Posterior vena cava (tissue), 2 donors: ENCODE measurements at places on chromosomes 3 and 15. TPM values are rescaled to one million over a fixed set of nuclear protein-coding genes. Genes with fewer than 3 reads are reported as not detected.

- DNase-seq, result no peak
Observed at GRCh38 chr3:127218454-127218922, 25.6 kb downstream of the PRR23E start.

DNA sequence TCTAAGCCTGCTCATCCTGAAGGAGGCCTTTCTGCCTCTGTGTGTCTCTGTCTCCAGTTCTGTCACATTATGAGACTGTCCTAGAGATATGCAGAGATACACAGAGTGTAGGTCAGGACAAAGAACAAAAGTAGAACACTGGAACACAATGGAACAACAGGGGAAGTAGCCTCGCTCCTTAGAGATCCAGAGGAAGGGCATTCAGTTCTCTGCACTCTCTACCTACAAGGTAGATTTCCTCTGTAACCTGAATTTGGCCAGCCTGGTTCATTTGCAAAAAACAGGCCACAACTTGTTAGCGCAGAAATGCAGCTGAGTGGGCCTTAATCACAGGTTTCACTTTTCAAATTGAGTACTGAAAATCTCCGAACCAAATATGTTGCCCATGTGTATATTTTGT, 19.4 kb downstream of the NEK10 start:
- DNase-seq, result no peak

DNA sequence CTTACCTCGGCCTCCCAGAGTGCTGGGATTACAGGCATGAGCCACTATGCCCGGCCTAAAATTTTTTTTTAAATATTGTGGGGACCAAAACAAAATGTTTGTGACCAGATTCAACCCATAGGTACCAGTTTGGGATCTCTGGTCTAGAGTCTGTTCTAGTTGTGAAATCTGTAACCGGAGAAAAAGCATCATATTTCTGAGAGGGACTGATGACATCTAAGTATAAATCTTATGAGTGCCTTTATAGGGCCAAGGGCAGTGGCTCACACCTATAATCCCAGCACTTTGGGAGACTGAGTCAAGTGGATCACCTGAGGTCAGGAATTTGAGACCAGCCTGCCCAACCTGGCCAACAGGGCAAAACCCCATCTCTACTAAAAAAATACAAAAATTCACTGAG, 14.1 kb upstream of the OSBPL11 start:
- no peak for DNase-seq

GRCh38 chr3:128996200-128996599, 2.3 kb upstream of the CFAP92 start:
- DNase-seq, result no peak

DNA sequence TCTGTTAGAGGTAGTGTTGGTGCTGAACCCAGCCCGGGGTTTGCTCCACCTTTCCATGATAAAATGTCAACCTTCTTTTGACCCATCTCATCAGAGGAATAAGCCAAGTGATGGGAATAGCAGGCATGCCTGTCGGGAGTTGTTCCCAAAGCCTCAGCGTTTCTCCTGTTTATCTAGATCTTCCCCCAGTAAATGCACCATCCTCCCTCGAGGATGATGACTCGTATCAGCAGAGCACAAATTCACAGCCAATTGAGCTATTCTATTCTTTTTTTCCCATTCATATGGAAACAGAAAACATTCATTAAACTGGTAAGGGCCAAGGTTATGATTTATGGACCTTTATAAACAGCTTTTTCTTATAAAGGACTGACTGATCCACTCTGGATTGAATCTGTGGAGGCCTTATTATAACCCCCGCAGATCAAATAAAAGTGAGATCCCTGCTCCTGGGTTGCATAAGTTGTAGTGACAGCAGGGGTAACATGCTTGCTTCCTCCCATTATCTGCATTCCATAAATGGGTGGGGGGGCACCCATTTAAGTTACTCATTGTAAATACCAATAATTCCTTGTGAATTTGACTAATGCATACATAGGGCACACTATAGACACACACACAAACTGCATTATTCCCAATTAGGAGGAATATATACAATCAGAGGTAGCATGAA, 207.3 kb downstream of the PLCL2 start:
- DNase-seq, result no peak

GRCh38 chr3:99041747-99042146, 140.3 kb upstream of the DCBLD2 start:
- no peak for DNase-seq

- DNase-seq, result no peak
Observed at GRCh38 chr15:32636908-32637567, 4.5 kb upstream of the SCG5 start.

DNA sequence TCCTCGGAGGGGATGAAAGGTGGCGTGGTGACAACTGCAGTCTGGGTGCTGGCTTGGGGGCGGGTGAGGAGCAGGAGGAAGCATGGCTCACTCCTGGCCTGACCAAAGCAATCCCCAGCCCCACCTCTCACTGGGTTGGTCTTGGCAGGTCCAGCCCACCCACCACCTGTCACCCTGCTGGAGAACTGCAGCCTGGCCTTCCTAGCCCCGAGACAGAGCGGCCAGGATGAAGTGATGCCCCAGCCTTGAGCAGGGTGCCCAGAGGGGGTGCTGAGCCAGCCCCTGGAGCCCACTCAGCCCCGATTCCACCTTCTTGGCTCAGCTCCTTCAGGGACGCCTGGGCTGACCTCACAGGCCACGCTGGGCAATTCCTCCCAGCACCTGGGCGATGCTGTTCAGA, 89.9 kb downstream of the IQSEC1 start:
- peak; percentile 54 for DNase-seq

DNA sequence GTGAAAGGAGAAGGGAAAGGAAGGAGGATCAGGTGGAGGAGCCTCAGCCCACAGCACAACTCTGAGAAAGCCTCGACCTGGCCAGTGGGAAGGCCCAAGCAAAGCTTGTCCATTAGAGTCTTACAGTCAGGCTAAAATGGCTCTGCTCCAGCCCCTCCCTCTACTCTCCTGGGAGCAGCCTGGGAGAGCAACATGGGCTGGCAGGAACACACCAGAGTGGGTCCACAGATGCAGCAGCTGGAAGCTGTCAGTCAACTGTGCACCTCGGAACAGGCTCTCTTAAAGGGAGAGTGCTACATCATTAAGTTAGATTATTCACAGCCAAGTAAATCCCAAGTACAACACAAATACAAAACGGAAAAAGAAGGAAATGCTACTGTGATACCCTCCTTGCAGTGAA, 98.0 kb upstream of the LIMD1 start:
- DNase-seq, result no peak

DNA sequence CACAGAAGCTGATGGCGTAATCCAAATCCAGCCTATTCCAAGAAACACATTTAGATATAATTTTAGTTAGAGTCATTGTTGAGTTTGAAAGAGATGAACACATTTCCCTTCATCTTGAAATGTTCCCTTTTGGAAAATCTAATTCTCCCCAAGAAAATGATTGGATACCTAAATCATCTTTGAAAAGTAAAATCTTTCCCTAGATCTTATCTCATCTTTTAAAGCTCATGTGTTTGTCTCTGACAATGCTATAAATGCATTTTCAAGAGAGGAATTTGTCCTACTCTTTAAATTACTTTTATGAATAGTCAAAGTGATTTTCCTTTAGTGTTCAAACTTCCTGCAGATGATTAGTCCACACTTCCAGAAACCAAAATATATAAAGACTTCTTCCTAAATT, 82.6 kb upstream of the CNTN6 start:
- no peak for DNase-seq

DNA sequence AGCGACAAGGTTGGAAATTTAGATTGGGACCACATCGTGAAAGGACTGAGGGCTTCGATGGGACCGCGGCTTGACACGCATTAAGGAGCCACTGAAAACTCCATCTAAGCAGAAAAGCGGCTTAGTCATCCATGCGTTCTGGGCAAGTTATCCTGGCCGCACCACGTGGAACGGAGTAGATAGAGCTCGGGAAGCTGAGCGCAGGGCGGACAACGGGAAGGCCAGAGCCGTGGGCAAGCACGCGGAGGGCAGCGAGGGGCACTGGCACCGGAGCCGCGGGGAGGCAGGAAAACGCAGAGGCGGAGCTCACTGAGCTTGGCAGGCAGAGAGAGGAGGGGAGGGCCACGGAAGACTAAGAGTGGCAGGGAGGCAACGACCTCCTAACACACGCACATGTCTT, 61.3 kb upstream of the VGLL4 start:
- DNase-seq, result no peak

DNA sequence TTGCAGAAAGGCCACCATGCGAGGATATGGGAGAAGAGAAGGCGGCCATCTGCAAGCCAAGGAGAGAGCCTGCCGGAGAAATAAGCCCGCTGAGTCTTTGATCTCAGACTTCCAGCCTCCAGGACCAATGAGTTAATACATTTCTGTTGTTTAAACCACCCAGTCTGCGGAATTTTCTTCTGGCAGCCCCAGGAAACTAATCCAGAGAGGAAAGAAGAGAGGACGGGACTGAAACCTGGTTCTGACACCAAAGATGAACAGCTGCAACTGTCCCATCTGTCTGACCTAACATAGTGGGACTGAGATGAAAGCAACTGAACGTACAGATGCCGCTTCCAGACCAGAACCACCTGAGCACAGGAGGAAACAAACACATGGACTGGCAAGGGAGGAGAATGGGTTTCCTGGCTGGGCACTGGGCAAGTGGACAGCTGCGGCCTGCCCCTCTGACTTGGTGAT, 32.3 kb downstream of the VGLL4 start:
- DNase-seq, result no peak

DNA sequence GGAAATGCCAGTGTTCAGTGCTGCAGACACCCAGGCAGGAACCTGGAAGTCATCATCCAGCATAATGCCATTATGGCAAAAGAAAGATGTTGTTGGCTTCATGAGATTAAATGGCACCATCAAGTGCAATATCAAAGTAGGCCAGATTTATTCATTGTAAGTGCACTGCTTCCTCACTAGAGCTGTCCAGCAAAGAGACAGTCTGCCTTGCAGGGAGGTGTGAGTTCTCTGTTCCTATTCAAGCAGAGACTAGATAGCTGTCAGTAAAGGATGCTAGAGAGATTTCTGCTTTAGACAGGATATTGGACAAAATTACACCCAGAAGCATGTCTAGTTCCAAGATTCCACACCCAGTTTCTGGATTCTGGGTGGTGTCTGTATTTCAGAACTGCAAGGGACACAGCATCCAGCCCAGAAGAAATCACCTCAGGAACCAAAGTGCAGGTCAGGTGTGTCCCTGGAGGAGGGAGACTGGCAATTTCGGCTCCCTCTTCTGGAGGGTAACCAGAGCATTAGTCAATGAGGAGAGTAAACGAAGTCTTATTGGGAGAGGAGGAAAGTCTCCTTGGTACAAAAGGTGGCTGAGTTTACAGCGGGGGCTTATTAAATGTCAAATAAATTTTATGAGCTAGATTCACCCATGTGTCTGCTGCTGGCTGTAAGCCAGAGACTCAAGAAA, 377.3 kb downstream of the EPHB1 start:
- DNase-seq, result no peak

DNA sequence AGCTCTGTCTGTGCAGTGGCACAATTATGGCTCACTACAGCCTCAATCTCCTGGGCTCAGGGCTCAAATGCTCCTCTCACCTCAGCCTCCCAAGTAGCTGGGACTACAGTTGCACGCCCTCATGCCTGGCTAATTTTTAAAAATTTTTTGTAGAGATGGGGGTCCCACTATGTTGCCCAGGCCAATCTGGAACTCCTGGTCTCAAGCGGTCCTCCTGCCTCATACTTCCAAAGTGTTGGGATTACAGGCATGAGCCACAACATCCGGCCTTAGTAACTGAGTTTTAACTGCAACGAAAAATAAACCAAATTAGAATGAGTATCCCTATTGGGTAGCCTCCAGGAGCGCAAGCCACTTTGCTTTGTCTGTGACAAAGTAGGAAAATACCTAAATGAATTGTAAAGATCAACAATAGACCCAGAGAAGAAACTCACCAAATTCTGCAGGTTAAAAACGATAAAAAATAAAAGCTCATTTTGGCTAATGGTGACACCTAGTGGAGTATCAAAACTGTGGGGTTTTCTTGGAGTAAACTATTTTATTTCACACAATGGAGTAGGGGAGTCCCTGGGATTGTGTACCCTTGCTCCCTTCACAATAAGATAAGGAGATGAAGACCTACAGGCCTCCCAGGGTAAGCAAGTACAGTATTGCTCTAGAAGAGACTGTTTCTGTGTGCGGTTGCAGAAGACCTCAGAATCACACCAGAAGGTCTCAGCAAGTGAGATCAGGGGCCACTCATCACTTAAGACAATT, 21.0 kb upstream of the CA12 start:
- DNase-seq, result no peak

DNA sequence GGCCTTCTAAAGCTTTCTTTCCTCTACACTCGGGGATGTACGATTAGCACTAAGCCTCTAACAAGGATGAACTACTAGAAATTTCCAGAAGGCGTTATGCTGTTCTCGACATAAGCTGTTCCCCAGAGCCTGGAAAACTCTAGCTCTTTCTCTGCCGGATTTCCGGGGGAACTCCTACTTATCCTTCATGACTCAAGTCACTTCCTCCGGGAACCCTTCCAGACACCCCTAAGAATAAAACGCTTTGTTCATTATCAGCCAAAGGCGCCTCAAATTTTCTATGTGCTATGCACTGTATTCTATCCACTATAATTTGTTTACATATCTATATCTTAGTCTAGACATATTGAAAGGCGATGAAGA, 455 bp upstream of the SNAP23 start:
- no peak for DNase-seq

DNA sequence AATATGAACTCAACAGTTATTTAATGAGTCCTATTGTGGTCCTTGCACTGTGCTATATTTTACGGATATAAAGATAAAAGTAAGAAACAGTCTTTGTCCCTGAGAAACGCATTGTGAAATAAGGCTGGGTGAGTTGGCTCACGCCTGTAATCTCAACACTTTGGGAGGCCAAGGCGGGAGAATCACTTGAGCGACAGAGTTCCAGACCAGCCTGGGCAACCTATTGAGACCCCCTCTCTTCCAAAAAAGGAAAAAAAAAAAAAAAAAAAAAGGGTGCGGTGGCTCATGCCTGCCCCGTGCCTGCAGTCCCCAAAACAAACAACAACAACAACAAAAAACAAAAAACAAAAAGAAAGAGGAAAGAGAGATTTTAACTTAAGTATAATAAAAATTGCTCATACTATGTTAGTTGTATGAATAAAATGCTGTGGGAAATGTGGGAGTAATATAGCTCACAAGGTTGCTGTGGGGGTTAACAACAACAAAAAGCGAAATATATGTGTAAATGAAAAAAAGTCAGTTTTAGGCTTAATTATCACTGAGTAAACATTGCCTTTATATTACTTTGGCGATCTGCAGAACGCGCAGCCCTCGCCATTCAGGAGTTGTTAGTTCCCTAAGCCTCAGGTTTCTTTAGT, 461 bp upstream of the FNDC3B start:
- no peak for DNase-seq

The CSPG5 gene
- total RNA-seq, result 0.51 TPM

The SAMD7 gene
- not detected for total RNA-seq

The CFAP100 gene
- total RNA-seq, result not detected

The ZNF80 gene
- not detected for total RNA-seq

The PPP1R14D gene
- total RNA-seq, result not detected

The CCDC54 gene
- not detected for total RNA-seq
